Brain pericyte (primary cell): ENCODE measurements at places on chromosomes 7 and 10.

DNA sequence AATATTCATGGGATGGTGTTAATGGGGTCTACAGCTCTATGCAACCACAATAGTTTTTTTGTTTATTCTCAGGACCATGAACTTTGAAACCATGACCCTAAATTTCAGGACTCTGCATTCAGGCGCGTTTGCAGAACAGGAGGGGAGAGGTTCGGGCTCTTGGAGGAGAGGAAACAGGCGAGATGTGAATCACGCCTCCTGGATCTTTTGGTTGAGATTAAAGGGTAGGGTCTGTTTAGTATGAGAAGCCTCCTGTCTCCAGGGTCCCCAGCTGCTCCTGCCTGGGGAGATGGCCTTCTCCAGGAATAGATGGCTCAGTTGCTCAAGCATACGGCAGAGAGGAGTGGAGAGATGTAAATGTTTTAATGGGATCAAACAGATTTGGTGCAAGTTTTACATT lies 18.2 kb downstream of the TLL2 start:
- no peak for DNase-seq

DNA sequence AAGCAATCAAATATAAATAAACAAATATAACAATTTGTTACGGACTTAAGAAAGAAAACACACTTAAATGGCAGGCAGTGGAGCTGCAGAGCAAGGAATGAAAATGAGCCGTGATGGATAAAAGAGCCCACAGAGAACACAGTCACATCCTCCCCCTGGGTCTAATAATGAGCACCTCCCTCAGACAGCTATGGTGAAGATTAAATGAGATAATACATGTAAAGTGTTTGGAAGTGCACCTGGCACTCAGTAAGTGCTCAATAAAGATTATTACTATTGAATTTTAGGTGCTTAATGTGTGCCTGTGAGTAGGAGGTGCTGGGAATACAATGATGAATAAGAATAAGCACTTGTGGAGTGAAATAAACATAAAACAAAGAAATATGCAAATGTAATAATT lies 49.1 kb upstream of the CABCOCO1 start:
- no peak for DNase-seq

DNA sequence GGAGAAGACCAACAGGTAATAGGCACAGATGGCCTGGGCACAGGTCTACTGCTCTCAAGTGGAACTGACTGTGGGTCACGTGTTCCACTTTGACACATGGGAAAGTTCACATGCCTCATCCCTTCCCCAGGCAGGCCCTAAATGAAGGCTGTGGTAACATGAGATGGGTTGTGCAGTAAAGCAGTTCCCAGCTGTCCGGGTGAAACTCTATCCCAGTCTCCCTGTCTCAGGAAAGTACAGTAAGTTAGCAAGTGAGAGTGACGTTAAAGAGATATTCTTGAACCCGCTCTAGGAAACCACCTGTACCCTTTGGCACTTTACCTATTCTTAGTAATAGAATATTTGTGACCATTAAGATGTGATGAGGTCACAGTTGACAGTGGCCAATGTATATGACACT lies 343.7 kb upstream of the AOAH start:
- DNase-seq, result no peak

DNA sequence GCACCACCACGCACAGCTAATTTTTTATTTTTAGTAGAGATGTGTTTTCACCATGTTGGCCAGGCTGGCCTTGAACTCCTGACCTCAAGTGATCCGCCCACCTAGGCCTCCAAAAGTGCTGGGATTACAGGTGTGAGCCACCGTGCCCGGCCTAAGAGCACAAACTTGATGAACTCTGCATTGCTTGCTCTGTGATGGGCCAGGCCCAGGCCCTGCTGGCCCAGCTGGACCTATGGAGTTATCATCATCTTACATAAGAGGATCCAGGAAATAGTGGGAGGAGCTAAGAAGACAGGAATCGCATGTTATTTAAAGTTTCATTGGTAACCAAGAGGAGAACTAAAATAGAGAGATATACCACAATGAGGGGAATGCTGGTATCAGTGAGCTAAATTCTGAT lies 86.9 kb downstream of the DAGLB start:
- DNase-seq, result no peak

DNA sequence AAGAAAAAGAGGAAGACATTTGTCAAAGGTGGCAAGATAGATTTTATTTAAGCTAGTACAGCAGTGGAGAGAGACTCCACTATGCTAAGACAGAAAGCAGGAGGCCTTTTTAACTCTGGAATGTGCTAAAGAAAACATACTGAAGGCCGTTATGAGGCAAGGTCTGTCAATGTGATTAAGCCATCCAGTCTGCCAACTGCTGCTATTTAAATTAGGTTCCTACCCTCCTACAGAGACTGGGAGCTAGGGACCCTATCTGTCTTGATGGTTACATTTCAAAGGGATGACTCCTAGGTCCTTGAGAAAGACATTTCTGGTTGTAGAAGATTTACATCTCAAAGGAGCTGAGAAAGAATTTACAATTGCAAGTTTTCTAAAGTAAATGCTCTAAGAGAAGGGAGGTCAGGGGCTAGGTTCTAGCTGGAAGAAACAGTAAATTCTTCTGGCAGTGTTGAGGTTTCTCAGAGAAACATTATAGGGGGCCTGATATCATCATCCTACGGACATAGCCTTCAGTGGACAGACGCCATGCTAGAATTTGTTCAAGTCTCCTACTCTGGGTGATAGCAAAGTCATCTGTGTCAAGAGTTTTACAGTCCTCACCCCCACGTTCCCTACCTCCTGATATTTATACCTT lies 211.6 kb downstream of the PHF14 start:
- DNase-seq, result no peak

DNA sequence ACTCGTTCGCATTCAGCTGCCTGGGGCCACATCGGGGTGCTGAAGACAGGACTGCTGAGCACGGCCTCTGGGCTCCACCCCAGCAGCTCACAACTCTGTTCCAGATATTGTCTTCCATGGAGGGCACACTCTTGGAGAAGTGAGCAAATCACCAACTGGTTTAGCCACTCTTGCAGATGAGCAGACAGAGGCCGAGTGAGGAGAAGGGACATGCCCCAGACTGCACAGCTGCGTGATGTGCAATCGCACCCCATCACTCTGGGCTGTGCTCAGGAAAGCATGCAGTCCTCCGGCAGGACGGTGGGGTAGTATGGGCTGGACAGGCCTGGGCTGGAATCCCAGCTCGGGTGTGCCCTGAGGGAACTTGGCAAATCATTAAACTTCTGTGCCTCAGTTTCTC lies 111.6 kb downstream of the FAM53B start:
- DNase-seq, result no peak

DNA sequence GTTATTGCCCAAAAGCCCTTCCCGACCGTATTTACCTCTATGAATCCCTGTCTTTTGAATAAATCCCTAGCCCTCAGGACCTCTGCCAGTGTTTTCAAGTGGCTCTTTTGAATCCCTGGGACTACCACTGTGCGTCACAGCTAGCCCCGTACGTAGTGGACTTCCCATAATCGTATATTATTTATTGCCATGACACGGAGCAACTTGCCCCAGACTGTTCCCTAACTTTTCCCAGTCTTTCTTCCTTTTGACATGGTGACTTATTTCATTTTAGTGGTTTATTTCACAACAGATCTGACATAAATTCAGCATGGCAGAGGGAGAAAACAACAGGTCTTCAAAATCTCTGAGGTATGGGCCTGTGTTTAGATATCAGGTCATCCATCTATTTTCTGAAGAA lies 318.6 kb upstream of the KLF6 start:
- no peak for DNase-seq

- DNase-seq, result no peak
Measured at GRCh38 chr7:89837515-89837914, 316.8 kb upstream of the STEAP1 start.

- no peak for DNase-seq
Measured at GRCh38 chr7:102284891-102285539, 1.7 kb upstream of the SH2B2 start.

GRCh38 chr7:102111061-102112041 lies 175.3 kb upstream of the SH2B2 start:
- DNase-seq, result no peak

DNA sequence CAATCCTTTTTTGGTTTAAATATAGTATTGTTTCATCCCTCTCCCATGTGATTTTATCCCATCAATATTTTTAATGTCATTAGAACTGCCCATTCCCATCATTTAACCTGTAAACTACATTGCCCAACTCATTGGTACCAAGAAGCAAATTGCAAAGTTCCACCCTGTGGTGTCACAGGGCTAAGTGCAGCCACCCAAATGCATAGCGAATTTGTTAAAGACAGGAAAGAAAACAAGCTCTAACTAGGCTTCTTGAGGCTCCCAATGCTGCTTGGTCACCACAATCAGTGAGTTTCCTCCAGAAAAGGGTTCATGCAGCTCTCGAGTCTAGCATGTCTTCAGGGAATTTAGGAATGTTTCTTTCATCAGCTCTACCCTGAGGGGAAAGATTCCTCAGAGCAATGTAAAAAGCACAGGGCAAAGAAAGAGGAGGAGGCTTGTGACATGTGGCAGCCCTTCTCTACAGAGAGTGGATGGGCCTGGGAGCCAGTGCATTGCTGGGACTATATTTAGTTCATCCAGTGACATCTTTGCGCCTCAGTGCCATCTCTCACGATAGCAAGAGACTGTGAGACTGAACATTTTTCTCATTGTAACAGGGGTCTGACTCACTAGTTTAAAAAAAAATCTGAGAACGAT lies 58.1 kb downstream of the CAV1 start:
- no peak for DNase-seq

GRCh38 chr10:80186364-80187012 lies 18.8 kb downstream of the ANXA11 start:
- no peak for DNase-seq

- no peak for DNase-seq
Measured at GRCh38 chr7:24889611-24890010, 90.4 kb downstream of the OSBPL3 start.

DNA sequence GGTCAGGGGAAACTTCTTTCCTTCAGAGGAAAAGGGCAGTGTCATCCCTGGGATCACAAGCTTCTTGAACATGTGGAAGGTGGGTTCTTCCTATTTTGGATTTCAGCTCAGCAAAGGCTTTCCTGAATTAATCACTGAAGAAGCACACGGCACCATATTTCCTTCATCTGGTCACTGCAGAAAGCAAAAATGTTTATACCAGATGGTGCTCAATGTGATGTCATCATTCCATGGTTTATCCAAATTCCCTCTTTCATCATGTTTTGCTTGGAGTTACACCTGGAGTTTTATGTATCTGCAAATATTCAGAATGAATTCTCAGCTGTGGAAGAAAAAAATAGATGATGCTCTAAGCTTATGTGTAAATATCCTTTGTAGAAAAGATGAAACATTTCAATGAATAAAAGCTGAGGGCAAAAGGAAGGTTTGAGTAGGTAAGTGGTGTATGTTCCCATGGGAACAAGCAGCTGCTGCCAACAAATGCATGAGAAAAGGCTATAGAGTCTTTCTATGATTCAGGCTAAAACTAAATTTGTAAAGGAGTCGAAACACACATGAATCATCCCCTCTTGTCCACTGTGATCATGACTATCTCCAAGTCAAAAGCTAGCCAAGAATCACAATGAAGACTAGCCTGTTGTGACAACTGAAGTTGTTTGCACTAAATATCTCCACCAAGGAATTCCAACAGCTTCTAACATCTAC lies 26.9 kb upstream of the BPGM start:
- peak; percentile 47 for DNase-seq

DNA sequence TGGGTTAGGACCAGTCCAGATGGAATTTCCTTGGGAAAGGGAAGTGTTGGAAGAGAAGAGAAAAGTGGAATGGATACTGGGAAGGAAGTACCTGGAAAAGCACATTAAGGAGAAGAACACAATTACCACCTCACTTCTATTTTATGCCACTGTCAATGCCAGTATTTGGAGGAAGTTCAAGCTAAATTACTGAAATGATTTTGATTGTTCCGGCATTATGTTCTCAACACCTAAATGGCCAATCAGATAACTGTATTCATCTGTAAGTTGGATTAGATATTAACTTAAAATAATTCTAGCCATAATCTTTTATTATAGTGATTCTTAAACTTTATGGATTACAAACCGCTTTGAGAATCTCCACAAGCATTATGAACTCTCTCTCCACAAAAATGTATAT lies 7.3 kb downstream of the NPVF start:
- no peak for DNase-seq
